Left renal cortex interstitium (tissue), 4 donors: ENCODE measurements at places on chromosomes 16 and 17. TPM values are rescaled to one million over a fixed set of nuclear protein-coding genes. Genes with fewer than 3 reads are reported as not detected.

QRICH2 gene
- polyA plus RNA-seq, result 11.1 TPM

DNA sequence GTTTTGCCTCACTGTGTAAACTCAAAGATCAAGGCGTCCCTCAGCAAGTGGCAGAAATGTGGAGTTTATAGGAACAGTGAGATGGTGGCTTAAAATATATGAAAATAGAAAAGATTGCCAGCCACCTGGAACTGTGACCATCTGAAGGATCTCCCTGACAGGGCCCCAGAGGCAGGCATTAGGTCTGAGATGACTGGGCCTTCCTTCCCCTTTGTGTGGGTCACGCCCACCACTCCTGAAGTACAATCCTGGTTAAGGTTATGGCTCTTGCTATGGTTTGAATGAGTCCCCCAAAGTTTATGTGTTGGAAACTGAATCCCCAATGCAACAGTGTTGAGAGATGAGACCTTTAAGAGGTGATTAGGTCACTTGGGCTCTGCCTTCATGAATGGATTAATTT lies 6.4 kb downstream of the ST6GALNAC2 start:
- DNase-seq, result no peak

- DNase-seq, result no peak
Observed at GRCh38 chr16:3377917-3378316, 22.2 kb downstream of the OR2C1 start.

- no peak for DNase-seq
Observed at GRCh38 chr16:35492225-35492624, 2032.8 kb downstream of the TP53TG3F start.
